ENCODE measurements at places on chromosomes 6 and 20.

GRCh38 chr6:57434944-57435343, 117.5 kb downstream of the PRIM2 start:
- DNase-seq: no peak

- DNase-seq: no peak
Measured at GRCh38 chr20:56631318-56631989, 2.3 kb downstream of the TFAP2C start.

DNA sequence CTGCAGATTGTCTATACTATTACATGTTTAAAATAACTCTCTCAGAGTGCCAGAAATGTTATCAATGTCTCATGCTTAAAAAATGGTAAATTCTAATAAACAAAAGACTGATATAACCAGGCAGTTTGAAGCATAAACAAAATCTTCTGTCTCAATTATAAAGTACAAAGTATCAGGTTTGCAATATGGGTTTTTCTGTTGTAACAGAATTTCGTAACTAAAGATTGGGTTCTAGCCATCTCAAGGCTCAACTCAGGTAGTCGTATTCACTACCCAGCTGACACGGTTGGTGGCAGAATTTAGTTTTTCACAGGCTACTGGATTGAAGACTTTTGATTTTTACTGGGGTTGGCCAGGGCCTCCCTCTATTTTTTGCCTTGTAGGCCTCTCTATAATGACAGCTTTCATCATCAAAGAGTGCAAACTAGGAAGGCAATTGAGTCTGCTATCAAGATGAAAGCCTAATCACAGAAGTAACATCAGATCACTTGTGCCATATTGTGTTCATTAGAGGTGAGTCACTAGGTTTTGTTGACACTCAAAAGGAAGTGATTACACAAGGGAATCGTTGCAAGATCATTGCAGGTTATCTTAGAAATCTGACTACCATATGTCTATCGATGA, 3.6 kb downstream of the CYP39A1 start:
- DNase-seq: no peak

GRCh38 chr20:2320813-2321658, 25.2 kb downstream of the TGM3 start:
- DNase-seq: no peak

- DNase-seq: no peak
Measured at GRCh38 chr6:160226118-160226591, 32.5 kb downstream of the SLC22A2 start.

GRCh38 chr6:105862936-105863607, 223.1 kb upstream of the PRDM1 start:
- no peak for DNase-seq

DNA sequence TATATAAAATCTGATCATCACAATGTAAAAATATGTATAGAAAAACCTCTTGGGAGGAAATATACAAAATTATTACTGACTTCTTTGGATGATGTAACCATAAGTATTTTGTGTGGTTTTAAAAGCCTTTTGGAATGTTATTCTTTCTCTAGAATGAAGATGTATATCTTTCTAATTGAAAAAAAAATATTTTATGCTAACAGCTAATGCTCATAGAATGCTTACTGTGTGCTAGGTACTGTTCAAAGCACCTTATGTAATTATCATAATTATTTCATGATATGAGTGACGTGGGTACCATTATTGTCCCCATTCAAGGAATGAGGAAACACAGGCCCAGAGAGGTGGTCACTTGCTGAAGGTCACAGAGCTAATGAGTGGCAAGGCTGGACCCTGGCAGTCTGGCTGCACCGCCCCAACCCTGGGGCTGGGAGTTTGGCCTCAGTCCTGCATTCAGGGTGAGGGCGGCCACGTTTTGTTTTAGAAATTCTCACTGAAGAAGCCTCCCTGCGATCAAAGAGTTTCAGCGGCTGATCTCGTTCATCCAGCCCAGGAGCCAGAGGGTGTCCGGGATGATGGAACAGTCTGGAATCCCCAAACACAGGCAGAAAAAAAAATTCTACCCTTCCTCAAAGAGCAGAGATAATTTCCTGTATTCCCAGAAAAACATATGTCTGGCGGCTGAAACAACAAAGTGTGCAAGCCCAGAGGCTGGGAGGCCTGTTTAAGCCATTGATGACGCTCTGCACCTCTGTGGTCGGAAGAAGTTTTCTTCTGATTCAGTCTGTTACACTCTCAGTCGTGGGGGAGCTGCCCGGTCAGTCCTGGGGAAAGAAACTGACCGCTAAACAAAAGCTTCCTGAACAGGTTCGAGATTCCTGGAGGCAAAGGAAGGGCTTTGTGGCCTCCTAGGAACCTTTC, 37.3 kb downstream of the TFEB start:
- peak; percentile 45 for DNase-seq

GRCh38 chr6:72406517-72406916, 215.3 kb upstream of the KCNQ5 start:
- no peak for DNase-seq

DNA sequence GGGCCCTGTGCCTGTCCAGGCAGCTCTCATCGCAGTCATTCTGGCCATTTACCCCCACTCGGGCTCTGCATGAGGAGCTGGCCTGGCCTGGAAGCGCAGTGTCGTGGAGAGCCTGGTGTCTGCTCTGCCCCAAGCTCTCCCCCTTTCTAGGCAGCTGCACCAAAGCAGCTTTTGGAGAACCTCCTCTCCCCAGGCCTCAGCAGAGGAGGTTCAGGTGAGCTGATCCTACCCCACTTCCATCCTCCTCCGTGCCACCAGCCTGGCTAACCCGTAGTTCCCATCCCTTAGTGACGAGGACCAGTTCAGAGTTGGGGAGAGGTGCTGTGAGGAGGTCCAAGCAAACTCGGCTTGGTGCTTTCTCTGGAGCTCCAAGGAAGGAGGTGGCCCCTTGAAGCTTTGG, 30.5 kb upstream of the PHACTR3 start:
- no peak for DNase-seq

GRCh38 chr6:149560736-149561135, 5.4 kb upstream of the GINM1 start:
- DNase-seq: no peak

DNA sequence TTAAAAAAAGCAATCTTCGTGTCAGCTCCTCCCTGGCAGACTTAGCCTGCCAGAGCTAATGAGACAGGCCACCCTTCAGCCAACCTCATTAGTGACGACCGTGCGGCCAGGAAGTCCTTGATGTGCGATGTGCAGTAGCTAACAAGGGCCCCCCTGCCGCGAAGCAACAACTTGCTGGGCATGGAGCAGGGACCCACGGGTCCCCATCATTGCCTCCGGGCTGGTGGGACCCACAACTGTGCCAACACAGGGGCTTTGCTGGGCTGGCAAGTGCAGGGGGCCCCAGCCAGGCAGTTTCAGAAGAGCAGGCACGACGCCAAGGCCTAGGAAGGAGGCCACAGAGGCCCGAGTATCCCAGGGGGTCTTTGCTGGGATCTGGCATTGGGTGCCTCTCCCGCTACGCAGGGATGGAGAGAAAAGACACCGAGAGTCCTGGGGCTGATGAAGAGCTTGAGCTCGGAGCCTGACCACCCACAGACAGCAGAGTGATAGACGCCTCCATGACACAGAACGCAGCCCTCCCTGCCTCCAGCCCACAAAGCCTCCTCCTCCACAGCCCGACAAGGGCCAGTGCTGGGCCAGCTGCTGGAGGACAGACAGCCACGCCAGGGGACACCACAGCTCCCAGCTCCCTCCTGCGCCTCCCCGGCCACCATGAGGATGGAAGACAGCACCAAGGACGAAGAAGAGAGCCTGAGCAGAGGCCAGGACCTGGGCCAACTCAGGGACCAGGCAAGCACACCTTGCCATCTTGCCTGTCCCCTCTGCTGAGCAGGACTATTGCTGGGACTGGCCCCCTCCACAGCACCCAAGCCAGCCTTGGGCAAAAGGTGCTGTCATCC, 96.6 kb downstream of the YTHDF1 start:
- no peak for DNase-seq

DNA sequence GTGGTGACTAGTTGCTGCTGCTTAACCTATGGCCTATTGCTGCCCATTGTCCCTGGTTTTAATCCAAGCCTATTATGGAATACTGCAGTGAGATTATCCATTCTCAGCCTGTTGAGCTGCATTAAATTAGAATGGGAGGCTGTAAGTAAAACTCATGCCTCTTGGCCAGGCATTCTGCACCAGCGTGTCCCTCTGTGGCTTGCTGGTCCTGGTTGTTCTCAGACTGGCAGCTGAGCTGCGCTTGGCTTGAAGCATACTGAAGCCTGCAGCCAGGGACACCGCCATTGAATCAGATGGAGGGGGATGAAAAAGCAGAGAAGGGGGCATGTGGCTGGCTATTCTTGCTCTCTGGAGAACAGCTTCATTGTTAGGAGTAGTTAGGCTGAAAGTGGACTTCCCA, 15.6 kb downstream of the LRRN4 start:
- DNase-seq: no peak

GRCh38 chr6:49118478-49118877, 344.6 kb downstream of the MMUT start:
- no peak for DNase-seq

DNA sequence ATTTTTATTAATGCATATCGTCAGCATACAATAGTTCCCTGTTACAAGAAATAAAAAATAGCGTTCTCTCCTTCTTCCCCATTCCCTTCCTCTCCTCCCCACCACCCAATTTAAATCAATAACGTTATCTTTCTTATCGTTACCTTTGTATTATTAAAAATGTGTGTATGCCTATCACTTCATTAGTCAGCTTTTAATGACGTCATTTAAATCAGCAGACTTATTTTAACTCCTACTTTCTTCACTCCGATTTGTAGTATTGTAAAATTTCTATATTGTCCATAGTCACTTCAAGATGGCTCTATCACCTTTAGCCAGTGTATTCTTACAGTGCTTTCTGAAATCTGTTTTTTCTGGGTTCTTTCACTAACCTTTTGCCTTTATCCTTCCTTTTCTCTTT, 89.1 kb downstream of the MKKS start:
- DNase-seq: no peak

GRCh38 chr6:9702914-9703313, 712.0 kb downstream of the TFAP2A start:
- no peak for DNase-seq

- no peak for DNase-seq
Measured at GRCh38 chr6:133315811-133316210, 74.7 kb downstream of the EYA4 start.

DNA sequence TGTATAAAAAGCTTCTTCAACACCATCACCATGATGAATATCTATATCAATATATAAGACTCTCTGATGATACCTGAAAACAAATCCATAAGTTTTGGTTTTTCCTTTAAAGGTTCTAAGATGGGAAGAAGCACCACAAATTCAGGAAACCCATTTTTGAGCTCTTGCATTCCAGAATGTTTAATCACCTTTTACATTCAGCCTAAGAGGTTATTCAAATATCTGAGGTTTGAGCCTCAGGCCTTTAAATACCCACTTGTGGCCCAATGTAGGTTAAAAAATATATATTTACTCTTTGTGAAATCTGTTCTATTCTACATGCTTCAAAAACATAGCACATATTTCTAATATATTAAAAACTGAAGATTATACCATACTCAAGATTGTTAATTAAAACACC, 17.6 kb downstream of the HDAC2 start:
- DNase-seq: no peak

DNA sequence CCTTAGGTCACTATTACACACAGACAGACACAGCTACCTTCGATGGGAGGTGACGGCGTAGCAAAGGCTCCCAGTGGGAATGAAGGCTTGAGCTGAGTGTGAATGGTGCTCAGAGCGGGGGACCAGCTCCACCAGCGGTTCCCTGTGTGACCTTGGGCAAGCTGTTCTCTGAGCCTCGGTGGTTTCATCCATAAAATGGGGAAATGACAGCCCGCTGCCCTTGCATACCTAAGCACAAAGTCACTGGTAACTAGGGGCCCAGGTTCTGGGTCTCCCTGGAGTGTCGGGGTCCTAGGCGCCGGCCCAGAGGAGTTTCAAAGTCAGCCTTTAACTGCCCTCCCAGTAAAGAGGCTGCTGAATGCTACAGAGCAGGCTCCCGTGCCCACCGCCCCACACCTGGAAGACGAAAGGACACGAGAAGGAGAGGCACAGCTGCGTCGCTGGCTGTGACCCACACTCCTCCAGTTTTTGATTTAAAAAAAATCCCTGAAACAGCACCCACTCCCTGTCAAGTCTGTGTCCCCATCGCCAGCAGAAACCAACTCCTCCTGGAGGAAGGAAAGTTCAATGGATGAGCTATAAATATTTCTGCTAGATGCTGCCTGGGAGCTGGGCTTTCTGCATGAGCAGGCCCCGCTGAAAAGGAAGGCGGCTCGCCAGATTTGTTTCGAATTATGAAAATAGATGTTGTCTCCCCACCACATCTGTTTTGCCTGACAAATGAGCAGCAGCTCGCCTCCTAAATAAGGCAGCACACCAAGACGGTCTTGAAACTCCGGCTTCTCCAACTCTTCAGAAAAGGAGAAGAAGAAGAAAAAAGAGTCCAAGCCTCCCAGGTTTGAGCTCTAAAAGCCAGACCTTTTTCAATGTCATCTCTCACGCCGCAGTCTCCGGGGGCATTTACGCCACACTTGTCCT, 27.4 kb downstream of the PMEPA1 start:
- no peak for DNase-seq

DNA sequence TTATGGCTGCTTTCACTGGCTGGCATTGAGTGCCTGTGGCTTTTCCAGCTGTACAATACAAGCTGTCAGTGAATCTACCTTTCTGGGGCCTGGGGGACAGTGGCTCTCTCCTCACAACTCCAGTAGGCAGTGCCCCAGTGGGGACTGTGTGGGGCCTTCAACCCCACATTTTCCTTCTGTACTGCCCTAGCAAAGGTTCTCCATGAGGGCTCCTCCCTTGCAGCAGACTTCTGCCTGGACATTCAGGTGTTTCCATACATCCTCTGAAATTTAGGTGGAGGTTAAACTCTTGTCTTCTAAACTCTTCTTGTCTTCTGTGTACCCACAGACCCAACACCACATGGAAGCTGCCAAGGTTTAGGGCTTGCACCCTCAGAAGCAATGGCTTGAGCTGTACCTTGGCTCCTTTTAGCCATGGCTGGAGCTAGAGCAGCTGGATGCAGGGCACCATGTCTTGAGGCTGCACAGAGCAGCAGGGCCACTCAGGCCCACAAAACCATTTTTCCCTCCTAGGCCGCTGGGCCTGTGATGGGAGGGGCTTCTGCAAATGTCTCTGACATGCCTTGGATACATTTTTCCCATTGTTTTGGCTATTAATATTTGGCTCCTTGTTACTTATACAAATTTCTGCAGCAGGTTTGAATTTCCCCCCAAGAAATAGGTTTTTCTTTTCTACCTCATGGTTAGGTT, 9.6 kb downstream of the PEX7 start:
- no peak for DNase-seq

DNA sequence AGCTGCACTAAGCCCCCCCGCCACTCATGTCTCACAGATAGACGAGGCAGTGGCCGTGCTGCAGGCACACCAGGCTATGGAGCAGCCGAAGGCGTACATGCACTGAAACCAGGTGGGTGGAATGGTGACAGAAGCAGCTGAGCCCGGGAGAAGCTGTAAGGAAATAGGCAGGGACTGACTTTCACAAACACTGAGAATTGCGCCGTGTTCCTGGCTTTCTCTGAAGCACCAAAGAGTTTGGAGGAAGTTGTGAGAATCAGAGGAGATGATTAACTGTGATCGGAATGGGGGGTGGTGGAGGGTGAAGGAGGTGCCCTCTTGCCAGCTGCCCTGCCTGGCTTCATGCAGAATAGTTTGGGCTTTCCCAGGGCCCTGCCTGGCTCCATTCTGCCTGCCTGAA, 21.6 kb downstream of the TOMM34 start:
- no peak for DNase-seq
